Neural progenitor cell (in vitro differentiated cells): ENCODE measurements at places on chromosomes 5 and 9.

DNA sequence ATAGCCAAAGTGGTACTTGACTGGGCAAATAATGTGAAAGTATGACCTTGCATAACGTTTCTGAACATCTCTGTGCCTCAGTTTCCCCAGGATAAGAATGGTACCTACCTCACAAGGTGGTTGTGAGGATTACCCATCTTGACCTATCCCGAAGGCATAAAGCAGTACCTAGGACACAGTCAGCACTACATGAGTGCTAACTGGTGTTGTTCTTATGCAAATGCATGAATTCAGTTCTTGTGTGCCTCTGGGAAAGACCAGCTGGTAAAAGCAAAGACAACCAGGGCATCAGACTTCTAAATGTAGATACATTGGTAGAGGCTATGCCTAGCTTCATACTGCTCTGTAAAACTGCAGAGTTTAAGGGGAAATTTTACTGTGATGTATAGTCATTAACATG lies 21.8 kb upstream of the TMEM252 start:
- no peak for DNase-seq

DNA sequence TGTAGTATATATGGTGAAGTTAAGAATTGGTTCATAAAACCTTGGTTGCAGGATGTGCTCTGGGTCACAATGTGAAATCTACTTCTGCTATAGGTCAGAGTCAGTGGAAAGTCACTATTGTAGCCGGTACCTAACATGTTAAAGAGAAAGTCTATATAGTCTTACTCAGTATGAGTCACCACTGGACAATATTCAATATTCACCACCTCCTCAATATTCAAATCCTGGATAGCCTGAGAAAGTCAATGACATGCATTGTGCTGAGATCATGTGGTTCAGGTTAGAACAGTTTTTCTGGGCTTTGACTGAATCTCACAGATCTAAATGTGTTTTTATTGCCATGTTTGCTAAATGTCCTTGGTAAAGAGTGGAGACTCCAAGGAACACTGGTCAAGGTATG lies 108.8 kb downstream of the HMHB1 start:
- DNase-seq = no peak

DNA sequence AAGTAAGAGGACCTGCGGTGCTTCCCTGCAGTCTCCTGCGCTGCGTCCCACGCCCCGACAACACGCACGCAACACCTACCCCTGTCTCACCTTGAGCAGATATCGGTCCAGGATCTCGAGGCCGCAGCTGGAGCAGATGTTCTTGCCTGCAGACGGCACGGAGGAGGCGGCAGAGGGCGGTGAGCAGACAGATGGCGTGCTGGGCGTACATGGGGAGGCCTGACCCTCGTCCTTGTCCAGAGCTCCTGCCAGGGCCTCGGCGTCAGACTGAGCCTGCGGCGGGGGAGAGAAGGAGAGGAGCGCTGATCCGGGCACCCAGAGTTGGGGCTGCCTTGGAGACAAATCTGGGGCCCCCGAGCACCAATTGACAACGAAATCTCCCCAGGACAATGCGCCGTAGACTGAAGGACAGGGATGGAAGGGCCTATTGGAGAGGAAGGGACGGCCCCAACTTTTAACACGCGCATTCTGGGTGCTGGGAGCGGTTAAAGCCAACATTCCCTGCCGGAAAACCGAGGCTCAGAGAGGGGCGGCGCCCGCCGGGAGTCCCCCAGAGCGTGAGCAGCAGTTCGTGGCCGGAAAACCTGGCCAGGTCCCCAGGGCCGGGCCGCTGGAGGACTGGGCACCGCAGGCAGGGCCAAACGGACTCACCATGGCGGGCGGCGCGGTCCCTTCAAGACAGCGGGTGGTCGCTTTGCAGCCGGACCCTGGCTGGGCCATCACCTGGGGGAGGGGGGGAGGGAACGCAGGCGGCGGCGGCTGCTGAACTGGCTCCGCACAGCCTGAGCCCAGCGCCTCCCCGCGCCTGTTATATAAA lies 1.8 kb downstream of the LHX6 start:
- DNase-seq = peak; percentile 84

GRCh38 chr5:96703384-96703920 lies 41.3 kb downstream of the CAST start:
- DNase-seq = peak; percentile 9

DNA sequence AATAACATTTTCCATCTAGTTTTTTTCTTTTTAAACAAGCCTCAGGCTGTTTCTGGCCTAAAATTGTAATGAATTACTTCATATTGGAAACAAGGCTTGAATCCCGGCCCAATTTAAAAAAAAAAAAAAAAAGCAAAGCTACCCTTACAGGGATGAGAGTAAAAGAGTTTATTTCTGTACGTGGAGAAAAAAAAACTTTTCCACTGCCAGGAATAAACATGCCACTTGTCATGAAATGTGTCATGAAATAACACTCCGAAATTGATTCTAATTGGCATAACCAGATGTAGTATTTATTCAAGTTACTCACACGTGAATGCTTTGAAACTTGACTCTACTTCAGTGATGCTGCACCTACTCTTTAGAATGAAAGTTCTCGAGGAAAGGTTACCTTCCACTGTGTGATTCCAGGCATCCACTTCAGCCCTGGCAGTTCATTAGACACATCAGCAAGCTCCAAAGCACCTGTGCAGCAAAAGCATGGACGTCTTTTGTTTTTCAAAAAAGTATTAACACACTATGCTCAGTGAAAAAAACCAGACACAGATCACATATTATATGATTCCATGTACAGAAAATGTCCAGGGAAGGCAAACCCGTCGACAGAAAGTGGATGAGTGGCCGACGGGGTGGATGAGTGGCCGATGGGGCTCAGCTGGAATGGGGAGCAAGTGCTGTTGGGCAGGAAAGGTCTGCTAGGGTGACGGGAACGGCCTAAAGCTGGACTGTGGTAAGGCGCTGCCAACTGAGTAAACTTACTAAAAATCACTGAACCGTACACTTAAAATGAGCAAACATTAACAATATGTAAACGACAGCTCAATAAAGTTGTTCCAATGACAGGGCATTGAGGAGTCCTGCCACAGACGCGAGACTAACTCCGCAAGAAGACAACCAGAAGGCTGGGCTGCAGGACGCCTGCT lies 21.2 kb downstream of the NSUN2 start:
- no peak for DNase-seq

- DNase-seq = peak; percentile 74
Observed at GRCh38 chr9:13278368-13279246, 885 bp downstream of the MPDZ start.

- no peak for DNase-seq
Observed at GRCh38 chr5:368183-369084, 46.9 kb downstream of the AHRR start.

DNA sequence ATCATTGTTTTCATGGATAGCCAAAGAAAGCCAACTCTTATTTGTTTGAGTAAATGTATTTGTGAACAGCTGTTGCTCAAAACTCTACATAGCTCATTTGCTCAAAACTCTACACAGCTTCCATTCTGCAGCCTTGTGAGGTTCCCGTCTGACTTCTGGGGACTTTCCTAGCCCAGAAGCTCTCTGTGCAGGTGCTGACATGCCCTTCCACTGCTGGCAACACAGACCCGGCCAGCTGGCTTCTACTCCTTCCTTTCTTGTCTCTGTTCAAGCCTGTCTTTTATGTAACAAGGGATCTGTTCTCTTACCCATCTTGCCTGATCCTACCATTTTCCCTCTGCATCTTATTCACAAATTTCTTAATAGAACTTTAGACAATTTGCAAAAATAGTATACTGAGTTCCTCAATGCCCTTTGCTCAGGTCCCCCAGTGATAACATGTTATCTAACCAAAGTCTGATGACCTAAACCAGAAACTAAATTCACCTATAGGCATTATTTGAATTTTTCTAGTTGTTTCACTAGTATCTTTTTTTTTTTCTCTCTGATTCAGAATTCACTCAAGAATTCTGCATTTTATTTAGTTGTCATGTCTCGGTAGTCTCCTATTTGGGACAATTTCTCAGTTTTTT lies 556.5 kb upstream of the SEMA6A start:
- DNase-seq = no peak

GRCh38 chr9:28413471-28413870 lies 840.2 kb upstream of the C9orf72 start:
- DNase-seq = peak; percentile 61

- no peak for DNase-seq
Observed at GRCh38 chr9:69649566-69650250, 22.5 kb downstream of the APBA1 start.
